ENCODE measurements at places on chromosomes 5 and 9.

- DNase-seq: no peak
These were observed 50.3 kb downstream of the MTAP start for GRCh38 chr9:21852754-21853153.

DNA sequence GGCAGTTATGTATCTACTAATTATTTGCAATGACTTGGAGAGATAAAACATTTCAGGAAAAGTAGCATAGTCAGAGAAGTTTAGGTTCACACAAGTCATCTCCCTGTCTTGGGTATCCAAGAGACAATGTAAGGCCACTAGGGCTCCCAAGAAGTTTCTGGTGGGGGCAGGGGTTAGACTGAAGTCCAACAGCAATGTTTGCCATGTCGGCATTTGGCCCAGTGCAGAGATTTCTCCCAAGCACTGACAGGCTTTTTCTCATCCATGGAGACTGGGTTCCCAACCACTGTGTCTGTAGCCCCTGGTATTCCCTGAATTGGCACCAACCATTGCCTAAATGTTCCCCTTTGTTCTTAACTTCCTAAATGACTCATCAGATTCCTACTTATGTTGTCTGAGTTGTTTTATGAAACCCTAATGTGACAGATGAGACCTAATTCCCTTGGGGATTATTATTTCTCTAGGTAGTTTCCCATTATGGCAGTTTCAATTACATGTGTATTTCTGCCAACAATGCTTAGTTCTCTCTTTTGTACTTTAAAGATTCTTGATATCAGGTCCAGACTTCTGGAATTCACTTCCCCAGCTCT, 103.6 kb upstream of the EGFLAM start:
- DNase-seq: no peak

- DNase-seq: no peak
These were observed 69.3 kb downstream of the HSD17B3 start for GRCh38 chr9:96232539-96233241.

DNA sequence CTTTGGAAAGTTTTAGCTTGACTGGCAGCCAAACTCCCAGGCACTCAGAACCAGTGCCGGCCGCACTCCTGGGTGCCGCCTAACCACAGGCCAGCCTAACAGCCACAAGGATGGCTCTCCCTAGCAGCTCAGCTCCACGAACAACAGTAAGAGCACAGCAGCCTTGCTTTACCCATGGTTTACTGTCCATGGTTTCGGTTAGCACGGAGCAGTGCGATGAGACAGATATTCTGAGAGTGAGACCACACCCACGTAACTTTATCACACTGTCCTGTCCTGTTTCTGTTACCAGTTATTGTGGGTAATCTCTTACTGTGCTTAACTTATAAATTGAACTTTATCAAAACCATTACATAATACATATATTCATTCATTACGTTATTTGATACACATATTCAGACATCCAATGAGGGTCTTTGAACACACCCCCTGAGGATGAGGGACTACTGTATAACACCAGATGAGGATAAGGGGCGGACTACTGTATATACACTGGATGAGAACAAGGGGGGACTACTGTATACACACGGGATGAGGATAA, 12.4 kb downstream of the CLPTM1L start:
- DNase-seq: no peak

DNA sequence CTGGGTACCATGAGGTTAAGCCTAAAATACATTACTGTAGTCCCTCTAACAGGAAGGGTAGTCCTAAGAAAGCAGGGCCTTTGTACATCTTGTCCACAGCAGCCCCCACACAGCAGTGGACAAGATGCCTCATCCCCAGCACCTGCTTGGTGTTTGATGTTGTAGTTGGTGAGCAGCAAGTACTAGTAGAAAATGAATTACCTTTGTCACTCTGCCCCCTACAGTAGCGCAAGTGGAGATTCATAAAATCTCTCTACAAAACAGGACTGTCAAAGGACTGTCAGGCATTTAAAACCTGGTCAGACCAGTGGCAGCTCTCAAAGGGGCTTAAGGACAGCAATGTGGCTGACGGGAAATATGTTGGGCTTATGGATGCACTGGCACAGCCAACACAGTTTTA, 122.5 kb downstream of the TMEM174 start:
- no peak for DNase-seq

- DNase-seq: no peak
These were observed 23.8 kb upstream of the ALDH1B1 start for GRCh38 chr9:38368731-38369130.

DNA sequence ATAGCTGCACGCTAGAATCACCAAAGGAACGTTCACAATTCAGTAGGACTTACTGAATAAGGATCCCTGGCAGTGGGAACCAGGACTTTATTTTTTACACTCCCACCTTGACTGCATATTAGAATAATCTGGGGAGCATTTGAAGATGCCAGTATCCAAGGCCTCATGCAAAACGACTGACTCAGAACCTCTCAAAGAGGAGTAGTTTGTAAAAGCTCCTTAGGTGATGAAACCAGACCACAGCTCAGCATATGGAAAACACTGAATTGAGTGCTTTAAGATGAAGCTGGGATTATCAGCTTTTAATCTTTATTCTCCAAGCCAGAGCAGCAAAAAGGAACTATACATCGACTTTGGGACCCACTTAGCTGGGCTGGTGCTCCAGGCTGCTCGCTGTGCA, 288.3 kb downstream of the MLLT3 start:
- no peak for DNase-seq

- no peak for DNase-seq
These were observed 7.0 kb upstream of the WHRN start for GRCh38 chr9:114511978-114512874.

GRCh38 chr5:144333336-144333920, 162.8 kb downstream of the KCTD16 start:
- no peak for DNase-seq

DNA sequence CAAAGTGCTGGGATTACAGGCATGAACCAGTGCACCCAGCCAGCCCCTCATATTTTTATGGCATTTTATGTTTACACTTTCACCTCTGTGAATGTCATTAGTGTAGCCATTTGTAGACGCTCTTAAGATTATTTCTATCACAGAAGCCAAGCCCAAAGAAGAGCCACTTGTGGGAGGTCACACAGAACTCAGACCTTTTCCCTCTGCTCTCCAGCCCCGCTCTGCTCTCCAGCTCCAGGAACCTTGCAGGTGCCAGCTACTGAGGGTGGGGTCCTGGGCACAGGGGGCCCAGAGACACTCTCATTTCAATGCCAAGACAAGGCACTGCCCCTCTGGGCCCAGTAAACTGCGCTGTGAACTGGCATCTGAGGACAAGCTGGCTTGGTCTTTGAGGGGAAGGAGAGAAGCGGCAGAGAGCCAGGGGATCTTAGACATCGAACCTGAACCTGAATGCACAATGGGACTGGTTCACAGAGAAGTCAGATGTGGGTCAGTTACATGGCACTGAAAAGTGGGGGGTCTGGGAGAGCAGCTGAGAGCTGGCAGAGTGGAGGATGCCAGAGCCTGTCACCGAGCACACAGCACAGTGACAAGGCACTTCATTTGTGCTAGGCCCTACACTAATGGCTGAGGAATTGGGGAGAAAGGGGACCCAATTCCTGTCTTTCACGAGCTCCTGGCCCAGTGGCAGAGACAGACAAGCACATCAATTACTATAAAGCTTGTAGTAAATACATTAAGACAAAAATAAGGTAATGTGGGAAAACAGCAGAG, 16.7 kb downstream of the ANXA6 start:
- DNase-seq: no peak

GRCh38 chr5:9534881-9535517, 10.9 kb downstream of the SEMA5A start:
- no peak for DNase-seq

GRCh38 chr9:80842389-80842788, 847.0 kb downstream of the TLE1 start:
- no peak for DNase-seq

GRCh38 chr5:148267962-148268361, 632 bp upstream of the SPINK13 start:
- no peak for DNase-seq

DNA sequence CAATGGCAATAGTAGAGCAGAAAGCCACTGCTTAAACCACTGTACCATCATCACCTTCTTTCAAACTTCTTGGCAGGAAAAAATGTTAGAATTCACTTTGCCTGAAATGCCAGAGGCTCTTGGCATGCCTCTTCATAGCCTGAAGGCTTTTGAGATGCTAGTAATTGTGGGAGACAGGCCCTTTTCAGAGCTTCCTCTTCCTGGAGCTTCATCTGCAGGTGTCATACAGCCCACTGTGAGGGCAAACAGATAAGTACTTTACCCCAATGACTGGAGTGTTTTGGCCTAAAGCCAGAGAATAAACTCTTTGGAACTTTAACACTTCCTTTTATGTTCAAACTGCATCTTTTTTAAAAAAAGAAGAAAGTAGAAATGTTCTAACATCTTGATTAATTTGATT, 81.3 kb upstream of the TMEM171 start:
- DNase-seq: no peak

DNA sequence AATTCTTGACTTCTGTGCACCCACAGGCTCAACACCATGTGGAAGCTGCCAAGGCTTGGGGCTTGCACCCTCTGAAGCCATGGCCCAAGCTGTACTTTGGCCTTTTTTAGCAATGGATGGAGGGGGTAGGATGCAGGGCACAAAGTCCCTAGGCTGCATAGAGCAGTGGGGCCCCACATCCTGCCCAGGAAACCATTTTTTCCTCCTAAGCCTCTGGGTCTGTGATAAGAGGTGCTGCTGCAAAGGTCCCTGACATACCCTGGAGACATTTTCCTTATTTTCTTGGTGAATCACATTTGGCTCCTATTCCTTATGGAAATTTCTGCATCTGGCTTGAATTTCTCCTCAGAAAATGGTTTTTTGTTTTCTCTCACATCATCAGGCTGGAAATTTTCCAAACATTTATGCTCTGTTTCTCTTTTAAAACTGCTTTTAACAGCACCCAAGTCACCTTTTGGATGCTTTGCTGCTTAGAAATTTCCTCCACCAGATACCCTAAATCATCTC, 482.7 kb upstream of the TLE4 start:
- no peak for DNase-seq

DNA sequence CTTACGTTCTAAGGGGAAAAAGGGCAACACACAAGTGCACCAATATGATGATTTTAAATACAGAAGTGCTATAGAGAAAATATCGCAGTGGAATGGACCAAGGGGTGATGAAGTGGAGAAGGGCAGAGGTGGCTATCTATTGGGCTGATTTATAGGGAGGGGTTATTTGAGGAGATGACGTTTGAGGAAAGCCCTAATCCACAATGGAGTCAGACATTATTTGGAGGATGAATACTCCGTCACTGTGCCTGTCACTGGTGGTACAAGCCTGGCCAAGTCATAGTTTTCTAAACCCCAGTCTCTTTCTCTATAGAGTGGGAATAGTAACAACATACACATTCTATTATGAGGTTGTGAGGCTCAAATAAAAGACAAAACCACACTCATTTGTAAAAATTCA, 48.5 kb downstream of the MEF2C start:
- no peak for DNase-seq

DNA sequence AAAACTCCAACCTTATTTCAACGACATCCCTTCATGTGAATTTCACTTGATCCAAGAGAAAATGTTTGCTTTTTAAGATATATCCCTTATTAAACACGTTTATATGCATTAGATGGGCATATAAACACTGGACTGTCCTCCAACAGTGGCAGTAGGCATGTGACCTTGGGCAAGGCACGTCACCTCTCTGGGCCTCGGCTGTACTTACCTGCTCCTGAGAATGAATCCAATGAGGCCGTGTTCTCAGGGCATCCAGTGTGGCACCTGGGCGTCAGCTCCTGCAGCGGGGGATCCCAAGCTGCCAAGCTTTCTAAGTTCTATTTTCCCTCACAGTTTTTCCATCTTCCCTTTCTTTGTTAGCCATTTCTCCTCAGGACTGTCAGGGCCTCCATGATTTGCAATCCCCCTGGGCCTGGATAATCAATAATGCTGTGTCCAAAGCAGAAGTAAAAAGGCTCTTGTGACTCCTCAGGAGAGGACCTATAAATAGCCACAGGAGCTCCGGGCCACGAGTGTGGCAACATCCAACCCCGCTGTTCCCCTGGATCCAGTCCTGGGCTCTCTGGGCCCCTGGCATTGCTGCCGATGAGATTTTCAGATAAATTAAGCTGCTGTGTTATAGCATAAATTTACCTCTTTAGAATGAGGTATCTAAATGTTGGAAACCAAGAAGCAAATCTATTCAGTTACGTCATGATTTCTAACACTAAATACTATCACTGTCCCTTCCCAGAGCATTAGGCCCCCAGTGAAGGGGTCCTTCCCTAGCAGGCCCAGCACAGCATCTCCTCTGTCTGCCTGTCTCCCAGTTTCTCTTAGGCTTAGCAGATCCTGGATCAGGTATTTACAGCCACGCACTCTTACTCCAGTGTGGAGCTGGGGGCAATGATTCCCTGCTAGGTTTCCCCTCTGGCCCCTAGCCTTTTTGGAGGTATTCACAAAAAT, 76.8 kb downstream of the PTPN3 start:
- no peak for DNase-seq

GRCh38 chr9:98550206-98550820, 158.4 kb downstream of the GABBR2 start:
- no peak for DNase-seq

DNA sequence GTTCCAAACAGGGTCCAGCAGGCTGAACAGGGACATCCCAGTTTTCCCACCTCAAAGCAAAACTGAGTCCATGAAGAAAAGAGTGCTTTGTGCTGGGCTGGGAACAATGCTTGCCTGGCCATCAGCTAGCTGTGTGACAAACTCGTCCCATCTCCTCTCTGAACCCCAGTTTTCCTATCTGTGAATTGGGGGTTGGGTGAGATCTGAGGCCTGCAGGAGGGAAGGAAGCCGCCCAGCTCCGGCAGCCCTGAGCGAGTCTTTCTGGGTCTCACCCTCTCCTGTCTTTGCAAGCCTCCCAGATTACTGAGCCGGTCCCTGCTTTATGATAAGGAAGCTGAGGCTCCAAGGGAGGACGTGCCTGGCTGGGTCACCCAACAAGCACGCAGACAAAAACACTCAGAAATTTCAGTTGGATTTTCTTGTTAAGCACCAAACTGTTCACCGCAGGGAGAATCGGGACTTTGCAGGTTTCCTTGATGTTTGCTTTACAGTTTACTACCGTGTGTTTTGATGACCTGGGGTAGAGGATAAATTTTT, 82.6 kb upstream of the LMX1B start:
- no peak for DNase-seq

- DNase-seq: no peak
These were observed 149.9 kb upstream of the ANKH start for GRCh38 chr5:15021266-15022046.

DNA sequence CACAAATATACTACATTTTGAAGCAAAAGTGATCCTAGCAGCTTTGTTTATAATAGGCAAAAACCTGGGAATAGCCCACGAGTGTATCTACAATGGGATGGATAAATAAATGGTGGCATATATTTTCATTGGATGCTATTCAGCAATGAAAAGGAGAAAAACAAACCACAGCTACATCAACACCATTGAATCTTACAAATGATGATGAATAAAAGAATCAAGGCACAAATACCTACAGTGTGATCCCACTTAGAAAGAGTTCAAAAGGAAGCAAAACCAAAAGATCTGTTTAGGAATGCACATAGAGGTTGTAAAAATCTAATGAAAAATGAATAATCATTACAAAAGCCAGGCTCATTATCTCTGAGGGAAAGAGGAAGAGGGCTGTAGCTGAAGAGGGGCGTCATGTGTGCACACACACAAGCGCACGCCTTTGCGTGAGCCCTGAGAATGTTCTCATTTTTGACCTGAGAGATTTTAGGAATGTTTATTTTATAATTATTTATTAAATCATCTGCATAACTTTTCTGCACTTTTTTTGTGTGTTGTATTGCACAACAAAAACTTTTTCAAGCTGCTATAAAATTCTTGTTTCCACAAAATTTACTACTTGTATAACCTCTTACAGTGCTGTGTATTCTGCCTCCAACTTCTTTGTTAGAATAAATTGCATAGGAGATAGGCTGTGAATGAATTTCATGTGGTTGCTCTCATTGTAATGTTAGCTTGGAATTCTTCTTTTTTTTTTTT, 5.9 kb upstream of the RHOBTB3 start:
- DNase-seq: no peak
